ENCODE measurements at places on chromosomes 11 and 22.
A peak's percentile ranks its signal among the peaks of the same experiment; 100 is the strongest.

DNA sequence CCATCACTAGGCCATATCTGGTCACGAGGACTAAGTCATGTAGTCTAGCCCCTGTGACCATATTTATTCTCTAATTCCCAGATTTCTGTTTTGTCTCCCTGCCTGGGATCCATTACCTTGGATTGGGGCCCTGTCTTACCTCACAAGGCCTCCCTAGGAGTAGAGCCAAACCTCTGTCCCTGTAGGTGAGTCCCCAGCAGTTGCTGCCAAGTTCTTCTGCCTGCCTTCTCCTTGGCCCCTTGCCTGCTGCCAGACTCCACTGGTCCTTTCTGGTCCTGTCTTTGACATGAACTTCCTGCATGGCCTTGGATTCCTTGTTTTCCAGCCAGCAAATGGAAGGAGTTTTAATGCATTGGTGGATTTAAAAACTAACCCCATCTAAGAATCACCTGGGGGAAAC lies 35.6 kb upstream of the CADM1 start:
- no peak for DNase-seq

GRCh38 chr22:28855355-28856094 lies 27.8 kb upstream of the ZNRF3 start:
- DNase-seq: peak; percentile 50

GRCh38 chr22:27223317-27224177 lies 566.2 kb downstream of the MIAT start:
- no peak for DNase-seq

DNA sequence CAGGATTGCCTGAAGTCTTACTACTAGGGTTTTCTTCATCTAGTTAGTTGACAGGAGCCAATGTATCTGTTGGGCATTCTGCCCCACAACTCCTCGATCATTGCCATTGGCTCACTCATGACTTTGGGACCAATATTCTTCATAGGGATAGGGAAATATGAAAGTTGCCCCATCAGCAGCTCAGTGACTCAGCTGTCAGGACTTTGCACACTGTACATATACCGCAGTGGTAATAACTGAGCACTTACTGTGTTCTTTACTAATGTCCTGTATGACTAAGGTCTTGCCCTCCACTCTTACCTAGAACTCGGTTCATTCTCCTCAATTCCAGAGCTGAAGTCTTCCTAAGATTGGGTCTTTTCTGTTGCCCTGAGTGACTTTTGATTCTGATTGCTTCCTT lies 46.8 kb upstream of the PGR start:
- DNase-seq: no peak

DNA sequence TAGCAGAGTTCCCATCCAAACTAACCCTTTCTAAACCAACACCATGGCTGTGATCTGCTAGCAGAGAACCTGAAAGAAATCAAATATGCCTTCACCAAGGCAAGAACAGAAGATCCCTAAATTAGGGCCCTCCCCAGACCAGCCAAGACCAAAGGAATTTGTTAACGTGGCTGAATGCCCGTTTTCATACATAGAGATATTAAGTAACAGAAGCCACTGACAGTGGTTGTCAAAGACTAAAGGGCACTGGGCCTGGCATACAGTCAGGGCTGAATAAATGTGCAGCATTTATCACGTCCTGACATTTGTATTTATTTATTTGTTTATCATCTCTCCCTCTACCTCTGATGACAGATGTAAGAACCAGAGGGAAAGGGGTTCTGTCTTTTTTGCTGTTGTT lies 271.8 kb downstream of the LARGE1 start:
- DNase-seq: no peak

DNA sequence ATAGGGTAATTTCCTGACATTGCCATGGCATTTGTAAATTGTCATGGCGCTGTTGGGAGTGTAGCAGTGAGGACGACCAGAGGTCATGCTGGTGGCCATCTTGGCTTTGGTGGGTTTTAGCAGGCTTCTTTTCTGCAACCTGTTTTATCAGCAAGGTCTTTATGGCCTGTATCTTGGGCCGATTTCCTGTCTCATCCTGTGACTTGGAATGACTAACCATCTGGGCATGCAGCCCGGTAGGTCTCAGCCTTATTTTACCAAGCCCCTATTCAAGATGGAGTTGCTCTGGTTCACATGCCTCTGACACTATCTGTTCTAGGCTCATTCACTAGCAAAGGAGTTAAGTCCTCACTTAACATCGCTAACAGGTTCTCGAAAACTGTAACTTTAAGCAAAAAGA lies 1374.2 kb downstream of the FAM181B start:
- no peak for DNase-seq

DNA sequence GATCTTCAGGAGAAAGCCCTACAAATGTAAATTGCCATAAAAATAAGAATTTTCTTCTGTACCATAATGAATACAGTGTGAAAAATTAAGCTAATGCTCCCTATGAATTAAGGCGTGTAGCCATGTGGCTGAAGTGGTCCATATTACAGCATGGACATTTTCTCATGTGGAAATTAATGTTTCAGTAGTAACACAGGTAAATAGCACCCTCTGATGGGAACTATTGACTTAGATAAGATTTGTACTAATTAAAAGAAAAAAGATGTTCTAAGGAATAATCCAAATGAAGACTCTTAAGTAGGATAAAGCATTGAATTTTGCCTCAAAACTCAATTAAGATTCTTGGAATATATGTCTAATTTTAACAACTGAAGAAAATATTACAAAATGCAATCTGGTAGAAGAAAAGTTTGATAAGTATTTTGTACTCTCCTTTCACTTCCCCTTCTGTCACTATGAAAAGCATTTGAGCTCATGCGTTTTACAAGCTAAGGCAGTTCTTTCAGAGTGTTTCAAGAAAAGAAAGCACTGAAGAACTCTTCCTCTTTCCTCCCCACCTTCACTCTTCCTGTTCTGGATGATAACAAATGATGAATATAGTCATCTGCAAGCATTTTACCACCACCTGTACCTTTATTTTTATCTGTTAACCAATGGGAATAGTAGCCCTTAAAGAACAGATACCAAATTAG lies 9.9 kb upstream of the OR8D2 start:
- no peak for DNase-seq

All from nucleus accumbens (tissue), 56 donors.